Panc1 (cell line): ENCODE measurements at places on chromosomes 4 and X. TPM values are rescaled to one million over a fixed set of nuclear protein-coding genes. Genes with fewer than 3 reads are reported as not detected.

XAGE1A gene
- not detected for total RNA-seq

FRMD7 gene
- total RNA-seq: not detected

TIGD4 gene
- total RNA-seq: 0.33 TPM

OPRPN gene
- total RNA-seq: not detected

PTPN13 gene
- total RNA-seq: 12.5 TPM

PDE6B gene
- total RNA-seq: 6.5 TPM

MAMLD1 gene
- total RNA-seq: 2.1 TPM

ETDA gene
- not detected for total RNA-seq

NDUFA1 gene
- 252 TPM for total RNA-seq

TEX11 gene
- not detected for total RNA-seq

UTP14A gene
- 64.2 TPM for total RNA-seq

GRCh38 chrX:37590047-37590446 lies 18.6 kb downstream of the LANCL3 start:
- DNase-seq: no peak

GRCh38 chr4:11074581-11075241 lies 354.0 kb downstream of the HS3ST1 start:
- DNase-seq: no peak

GRCh38 chr4:68162196-68162595 lies 32.5 kb upstream of the TMPRSS11F start:
- DNase-seq: no peak

- no peak for DNase-seq
Observed at GRCh38 chr4:128358913-128359279, 71.3 kb upstream of the PGRMC2 start.

GRCh38 chrX:155767876-155768769 lies 113.0 kb upstream of the VAMP7 start:
- DNase-seq: no peak

DNA sequence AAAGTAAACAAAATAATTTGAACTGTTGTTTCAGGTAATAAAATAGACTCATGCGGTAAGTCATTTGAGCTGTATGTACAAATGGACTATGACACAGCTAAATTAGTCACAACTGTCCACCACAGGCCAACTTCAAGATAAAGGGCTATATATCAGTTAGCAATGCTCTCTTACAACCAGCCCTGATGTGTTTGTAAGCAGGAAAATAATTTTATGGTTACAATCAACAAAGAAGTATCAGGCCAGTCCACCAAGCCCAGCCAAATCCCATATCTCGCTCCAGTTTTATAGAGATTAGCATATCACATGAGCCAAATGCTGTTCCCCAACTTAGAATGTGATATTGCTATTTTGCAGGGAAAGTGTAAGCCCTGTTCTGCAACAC lies 511 bp upstream of the DUSP21 start:
- DNase-seq: peak; percentile 24

- DNase-seq: no peak
Observed at GRCh38 chr4:38775326-38775725, 7.5 kb downstream of the TLR10 start.

- no peak for DNase-seq
Observed at GRCh38 chrX:27917713-27918500, 63.3 kb downstream of the DCAF8L1 start.

- no peak for DNase-seq
Observed at GRCh38 chrX:101484135-101484534, 1.1 kb upstream of the ARMCX4 start.

DNA sequence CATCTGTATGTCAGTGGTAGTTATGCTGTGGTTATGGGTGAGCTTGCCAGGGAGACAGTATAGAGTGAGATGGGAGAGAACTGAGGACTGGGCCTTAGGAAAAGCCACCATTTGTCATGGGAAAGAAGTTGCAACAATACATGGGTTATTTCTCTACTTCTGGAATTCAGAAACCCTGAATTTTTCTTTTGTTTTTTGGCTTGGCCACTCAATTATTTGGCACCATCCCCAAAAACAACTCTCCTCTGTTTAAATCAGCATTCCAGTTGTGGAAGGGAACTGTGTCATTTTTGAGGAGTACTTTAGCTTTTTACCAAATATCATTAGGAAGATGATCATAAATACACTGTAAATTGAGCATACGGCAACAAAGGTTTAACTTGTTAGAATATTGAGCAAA lies 41.1 kb upstream of the ACSL4 start:
- no peak for DNase-seq

DNA sequence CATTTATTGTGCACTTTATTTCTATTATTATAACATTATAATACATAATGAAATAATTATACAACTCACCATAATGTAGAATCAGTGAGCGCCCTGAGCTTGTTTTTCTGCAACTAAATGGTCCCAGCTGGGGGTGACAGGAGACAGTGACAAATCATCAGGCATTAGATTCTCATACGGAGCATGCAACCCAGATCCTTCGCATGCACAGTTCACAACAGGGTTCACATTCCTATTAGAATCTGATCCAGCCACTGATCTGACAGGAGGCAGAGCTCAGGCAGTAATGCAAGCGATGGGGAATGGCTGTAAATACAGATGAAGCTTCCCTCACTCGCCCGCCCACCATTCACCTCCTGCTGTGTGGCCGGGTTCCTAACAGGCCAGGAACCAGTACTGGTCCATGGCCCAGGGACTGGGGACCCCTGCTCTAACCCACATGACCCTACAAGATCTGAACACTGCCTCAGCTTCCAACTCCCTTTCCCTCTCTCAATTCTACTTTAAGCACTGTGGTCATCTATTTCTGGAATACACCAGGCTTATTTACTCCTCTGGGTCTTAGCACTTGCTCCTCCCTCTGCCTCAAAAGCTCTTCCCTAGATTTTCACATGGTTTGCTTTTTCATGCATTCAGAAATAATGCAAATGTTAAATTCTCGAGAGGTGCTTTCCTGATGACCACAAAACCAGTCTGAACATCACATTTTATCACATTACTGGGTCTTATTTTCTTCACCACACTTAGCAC lies 166.8 kb upstream of the HCCS start:
- DNase-seq: no peak

- no peak for DNase-seq
Observed at GRCh38 chrX:8323356-8323755, 141.3 kb upstream of the VCX3B start.

GRCh38 chr4:48016141-48017107 lies at the start of the genes CNGA1 and NIPAL1:
Gene CNGA1 (minus strand): TSS chr4:48016681. CDS start chr4:47952689, 63,992 bp downstream.
Gene NIPAL1 (plus strand): TSS chr4:48016772. CDS start chr4:48016840, 68 bp downstream.
- no peak for DNase-seq

DNA sequence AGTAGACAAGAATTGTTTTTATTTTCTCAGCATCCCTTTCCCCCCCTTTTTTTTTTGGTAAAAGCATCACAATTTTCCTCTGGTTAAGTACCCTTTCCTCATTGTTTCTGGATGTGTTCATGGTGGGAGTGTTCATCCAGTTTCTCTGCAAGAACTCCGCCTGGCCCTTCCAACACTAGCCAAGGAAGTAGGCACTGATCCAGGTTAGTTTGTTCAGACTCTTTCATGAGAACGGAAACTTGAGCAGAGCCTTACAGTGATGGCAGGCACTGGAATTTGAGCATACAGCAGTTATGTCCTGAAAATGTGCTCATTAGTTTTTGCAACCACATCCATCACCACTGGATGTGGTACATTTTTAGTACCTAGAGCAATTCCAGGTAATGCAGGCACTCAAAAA lies 336.1 kb upstream of the BOD1L1 start:
- DNase-seq: no peak

GRCh38 chr4:110183058-110183457 lies 15.4 kb downstream of the ELOVL6 start:
- no peak for DNase-seq

- DNase-seq: no peak
Observed at GRCh38 chrX:71637253-71637618, 18.9 kb upstream of the CXCR3 start.

- DNase-seq: no peak
Observed at GRCh38 chr4:26660261-26660660, 76.4 kb downstream of the TBC1D19 start.

DNA sequence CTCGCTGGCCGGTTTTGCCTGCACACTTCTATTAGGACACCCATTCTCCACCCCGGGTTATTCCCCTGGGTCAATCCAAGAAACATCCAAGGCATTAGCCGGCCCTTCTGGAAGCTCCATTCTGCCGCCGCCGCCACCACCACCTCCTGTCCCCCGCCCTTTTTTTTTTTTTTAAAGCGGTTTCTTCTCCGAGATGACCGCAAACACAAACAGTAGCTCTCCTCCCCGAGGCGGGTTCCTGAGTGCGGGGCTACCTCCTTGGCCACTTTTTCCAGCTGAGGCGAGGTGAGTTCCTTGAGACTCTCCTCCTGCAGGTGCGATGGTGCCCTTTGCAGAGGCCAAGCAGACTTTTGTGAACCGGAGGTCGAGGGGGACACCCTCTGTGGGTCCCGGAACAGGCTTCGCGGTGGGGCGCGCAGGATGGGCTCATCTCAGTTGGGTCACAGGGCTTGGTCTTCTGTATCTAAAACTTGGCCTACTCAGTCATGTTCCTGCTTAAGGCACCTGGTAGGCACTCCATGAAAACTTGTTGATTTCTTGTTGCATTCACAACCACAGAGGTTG lies 930 bp downstream of the NWD2 start:
- DNase-seq: no peak

DNA sequence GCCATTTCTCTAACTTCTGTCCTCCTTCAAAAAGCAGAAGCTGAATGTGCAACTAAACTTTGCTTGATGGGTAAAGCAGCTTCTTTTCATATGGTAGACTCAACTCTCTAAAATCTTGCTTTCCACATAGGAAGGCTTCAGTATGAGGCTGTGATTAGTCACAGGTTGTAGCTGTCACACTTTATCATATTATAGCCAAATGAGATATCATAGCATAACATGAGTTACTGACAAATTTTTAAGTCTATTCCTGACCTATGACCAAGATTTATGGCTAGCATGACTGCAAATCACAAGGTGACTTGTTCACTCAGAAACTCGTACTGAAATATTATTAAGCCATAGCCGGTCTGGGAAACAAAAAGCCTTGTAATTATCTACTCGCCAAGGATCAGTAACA lies 998.6 kb downstream of the RPA4 start:
- DNase-seq: no peak

GRCh38 chr4:13921805-13922204 lies 294.3 kb upstream of the BOD1L1 start:
- DNase-seq: no peak

DNA sequence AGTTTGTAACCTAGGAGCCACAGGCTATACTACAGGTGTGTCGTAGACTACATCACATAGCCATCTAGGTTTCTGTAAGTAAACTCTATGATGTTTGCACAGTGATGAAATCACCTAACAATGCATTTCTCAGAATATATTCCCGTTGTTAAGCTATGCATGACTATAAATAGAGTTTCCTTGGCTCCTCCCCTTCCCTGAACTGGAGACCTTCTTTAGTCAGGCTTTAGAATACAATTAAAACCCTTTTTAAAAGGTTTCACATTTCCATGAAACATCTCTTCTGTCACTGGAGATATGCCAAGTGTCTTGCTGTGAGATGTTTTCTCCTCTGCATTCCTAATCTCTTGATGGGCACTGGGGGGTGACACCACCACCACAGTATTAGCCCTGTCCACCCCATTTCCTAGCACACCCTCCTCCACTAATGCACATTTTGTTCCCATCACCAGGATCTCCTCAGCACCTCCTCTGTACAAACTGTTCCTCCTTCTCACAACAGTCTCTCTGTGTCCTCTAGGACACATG lies 334.6 kb upstream of the CPEB2 start:
- DNase-seq: no peak

DNA sequence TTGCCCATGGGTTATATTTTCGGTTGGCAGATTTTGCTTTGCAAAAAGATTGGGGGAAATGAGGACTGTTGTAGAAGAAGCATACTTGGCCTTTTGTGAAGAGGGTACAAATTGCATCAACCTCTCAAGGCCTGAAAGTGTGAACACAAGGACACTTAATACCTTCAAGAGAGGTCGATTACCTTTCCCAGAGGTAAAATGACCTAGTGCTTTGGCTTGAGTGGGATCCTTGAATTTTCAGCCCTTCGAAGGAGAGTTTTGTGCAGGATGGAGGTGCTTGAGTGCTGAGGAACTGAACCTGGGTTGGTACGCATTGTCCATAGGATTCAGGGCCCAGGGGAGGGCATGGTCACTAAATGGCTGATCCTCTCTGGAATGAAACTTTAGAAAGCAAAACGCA lies 27.6 kb upstream of the NKAP start:
- DNase-seq: no peak

DNA sequence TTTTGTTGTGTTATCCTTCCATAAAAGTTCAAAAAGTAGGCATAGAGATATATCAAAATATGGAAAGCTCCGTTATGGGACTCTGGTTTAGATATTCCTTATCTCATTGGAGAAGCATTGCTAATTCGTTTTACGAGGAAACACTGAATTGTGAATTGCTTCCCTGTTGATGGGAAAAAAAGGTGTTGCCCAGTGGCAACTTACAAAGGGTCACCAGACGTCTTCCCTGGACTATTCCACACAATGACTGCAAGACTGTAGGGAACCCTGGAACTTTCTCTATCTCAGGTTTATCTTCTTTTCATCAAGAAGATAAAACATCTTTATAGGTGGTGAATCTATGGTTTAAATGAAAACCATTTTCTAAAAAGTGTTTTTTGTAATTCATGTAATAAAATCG lies 137.7 kb downstream of the MID1 start:
- no peak for DNase-seq

GRCh38 chrX:44183329-44183728 lies 160.1 kb downstream of the EFHC2 start:
- DNase-seq: no peak

DNA sequence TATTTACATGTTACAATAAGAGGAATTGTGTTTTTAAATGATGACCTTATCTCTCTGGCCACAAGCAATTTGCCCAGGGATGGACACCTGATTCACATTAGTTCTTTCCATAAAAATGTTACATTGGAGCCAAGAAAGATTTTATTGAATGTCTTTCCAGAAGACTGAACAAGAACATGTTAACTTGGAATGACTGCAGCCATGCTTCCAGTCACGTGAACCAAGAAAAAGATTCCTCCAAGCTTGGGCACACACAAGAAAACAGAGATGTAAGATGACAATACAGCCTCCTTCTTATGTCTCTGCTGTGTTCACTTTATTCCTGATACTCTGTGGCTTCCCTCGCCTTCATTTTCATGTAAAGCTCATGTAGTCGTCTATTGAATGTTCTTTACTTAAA lies 737.6 kb downstream of the TRIML1 start:
- no peak for DNase-seq

- DNase-seq: no peak
Observed at GRCh38 chrX:103800318-103800717, 23.7 kb downstream of the PLP1 start.

DNA sequence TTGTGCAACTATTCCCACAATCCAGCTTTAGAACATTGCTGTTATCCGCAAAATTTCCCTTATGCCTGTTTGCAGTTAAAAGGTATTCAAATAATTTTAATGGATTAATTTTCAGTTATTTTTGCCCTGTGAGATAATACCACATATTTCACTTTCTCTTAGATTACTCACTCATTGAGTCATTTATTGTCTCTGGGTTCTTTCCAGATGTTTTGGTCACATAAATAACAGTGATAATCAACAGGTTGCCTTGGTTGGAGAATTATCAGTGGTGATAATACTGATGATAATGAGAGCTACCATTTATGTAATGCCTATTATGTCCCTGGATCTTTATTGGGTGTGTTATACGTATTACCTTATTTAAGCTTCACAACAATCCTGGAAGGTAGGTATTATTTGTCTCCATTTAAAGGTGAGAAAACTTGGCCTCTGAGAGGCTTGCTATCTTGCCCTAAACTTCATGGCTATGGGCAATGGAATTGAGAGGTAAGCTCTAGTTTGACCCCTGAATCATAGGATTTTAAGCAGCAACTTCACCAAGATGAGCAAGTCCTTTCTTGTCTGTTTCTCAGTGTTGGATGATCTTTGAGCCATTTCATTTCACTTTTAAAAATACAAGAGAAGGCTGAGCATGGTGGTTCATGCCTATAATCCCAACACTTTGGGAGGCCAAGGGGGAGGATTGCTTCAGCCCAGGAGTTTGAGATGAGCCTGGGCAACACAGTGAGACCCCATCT lies 87.4 kb downstream of the KIT start:
- no peak for DNase-seq
